GM12878 (cell line): ENCODE measurements at places on chromosomes 6 and 20.

DNA sequence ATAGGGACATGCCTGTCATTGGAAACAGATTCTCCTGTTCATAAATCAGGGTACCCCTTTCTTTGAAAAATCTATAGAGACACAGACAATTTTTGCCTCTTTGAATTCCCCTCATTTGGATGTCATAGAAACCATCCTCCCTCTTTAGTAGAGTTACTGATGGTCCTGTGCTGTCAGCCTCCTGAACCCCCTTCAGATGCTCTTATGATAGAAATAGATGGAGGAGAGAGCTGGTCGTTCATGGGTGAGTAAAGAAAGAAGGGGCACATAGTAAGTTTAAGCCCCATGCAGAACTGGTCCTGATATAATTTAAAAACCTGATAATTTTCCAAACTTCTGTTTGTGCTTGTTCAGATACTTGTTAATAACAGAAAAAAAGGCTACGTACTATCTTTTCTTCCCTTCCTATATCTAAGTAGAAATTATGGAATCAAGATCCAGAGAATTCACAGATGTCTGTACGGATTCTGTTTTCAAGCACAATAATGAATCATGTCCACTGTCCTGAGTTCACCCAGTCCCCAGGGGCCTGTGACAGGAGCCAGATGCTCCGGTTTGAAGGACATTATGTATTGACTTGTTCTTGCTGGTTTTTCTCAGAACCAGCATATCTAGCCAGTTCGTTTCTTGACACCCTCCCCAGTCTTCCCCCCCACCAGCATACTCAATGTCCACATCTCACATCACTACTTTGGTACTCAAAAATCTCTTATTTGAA, 78.1 kb downstream of the NCOA7 start:
- DNase-seq, result no peak
- no peaks in the 10 kb centered on the region for H3K4me1 ChIP-seq
- H3K27ac ChIP-seq, result no peak overlapping the region
- no peaks in the 10 kb centered on the region for H3K27me3 ChIP-seq

- no peaks in the 10 kb centered on the region for H3K27me3 ChIP-seq
- no peak for DNase-seq
- no peak overlapping the region for H3K27ac ChIP-seq
- H3K4me3 ChIP-seq, result no peak overlapping the region
Measured at GRCh38 chr20:33000802-33001466, 3.3 kb downstream of the SUN5 start.

DNA sequence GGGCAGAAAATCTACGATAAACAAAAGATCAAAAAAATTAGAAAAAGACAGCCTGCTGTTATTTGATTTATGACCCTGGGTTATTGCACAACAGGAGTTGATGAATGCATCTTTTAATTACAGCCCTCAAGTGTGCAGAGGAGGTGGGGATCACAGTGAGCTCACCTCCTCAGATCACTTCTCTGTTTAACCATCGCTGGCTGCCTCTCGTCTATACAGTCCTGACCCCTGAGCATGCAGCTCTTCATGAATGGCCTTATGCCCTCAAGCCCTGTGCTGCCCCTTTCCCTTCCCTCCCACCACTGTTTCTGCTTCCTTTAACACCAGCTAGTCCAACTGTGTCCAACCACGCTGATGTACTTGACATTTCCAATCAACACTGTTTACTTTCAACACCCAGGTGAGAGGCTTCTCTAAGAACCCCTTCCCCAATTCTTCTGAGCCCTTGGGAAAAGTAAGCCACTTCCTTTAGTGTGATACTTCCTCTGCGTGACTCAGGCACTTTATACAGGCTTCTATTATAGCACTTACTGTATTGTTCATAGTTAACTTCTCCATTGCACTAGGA, 60.6 kb upstream of the RIPOR2 start:
- H3K4me1 ChIP-seq, result peaks cover 16% of the 10 kb centered on the region
- no peaks in the 10 kb centered on the region for H3K36me3 ChIP-seq
- DNase-seq, result no peak
- H3K4me3 ChIP-seq, result no peak overlapping the region

GRCh38 chr6:25138934-25139415, 140.2 kb upstream of the CARMIL1 start:
- H3K36me3 ChIP-seq, result no peaks in the 10 kb centered on the region
- no peak for DNase-seq
- no peaks in the 10 kb centered on the region for H3K27me3 ChIP-seq

GRCh38 chr6:53648184-53648943, 17.2 kb downstream of the KLHL31 start:
- no peak for DNase-seq
- H3K4me3 ChIP-seq, result no peak overlapping the region
- no peak overlapping the region for H3K27ac ChIP-seq
